ENCODE measurements at places on chromosomes 12 and 14.

- DNase-seq, result no peak
Observed at GRCh38 chr12:68791897-68792481, 16.0 kb upstream of the MDM2 start.

DNA sequence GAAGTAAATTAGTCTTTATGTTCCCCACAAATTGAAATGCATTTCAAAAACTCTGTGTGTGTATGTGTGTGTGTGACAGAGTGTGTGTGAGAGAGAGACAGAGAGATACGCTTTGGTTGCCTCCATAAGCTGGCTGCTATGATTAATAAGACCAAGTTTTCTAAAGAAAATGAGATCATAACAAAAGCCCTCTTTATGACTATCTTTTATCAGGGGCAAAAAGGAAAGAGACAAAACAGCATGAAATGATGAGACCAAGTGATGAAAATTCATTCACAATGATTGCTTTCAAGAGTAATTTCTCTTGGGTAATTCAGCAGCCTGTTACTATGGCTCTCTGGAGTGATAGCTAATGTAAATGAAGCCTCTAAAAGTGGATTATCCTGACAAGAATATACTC lies 277.6 kb upstream of the PLEKHG7 start:
- DNase-seq, result no peak

GRCh38 chr12:49974231-49974675 lies 1.5 kb downstream of the AQP6 start:
- no peak for DNase-seq

DNA sequence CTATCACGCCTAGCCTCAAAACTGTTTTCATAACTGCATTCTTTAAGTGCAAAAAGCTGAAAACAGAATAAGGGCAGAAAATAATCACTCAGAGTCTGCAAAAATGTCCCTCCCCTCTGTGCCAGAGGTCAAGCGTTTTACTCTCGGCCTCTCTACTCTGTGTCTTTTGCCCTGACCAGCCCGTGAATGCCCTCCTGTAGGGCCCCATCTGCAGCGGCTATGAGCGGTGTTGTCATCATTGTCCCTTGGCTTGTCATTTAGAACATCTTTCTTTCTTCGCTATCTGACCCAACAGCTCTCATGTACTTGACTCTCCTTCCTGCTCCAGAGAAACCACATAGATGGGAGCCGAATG lies 21.7 kb downstream of the ELK3 start:
- no peak for DNase-seq

DNA sequence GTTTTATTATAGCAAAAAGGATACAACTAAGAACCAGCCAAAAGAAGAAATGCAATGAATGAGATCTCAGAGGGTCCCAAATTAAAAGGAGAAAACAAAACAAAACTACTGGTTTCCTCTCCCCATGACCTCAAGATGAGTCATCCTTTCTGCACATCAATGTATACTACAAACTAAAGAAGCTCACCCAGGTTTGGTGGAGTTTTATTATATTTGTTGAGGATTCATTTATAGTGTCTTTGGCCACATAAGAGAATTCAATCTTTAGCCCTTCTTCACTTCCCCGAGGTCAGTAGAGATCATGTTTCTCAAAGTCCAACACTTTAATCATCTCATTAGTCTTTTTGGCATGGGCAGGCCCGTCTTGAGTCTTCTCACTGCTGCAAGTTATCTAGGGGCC lies 210.6 kb downstream of the SLC6A15 start:
- DNase-seq, result no peak

GRCh38 chr14:36684946-36685345 lies 23.3 kb downstream of the PAX9 start:
- no peak for DNase-seq

DNA sequence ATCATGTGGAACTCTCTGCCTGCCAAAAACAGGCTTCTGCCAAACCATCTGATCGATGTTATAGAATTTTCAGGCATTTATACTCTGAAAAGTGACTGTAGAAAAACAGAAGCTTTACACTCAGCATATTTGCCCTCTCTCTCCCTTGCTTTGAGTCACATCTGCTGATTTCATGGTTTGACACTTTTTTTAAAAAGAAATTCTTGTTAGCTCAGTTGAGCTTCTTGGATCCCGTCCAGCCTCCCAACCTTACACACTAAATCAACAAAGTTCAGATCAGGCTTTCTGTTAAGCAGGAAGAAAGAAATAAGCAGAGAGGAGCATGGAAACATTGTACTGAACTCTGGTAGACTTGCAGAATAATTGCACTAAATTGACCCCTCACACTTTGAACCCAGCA lies 193.6 kb upstream of the SEL1L start:
- DNase-seq, result no peak

GRCh38 chr12:304805-305204 lies 42.2 kb upstream of the SLC6A13 start:
- no peak for DNase-seq

DNA sequence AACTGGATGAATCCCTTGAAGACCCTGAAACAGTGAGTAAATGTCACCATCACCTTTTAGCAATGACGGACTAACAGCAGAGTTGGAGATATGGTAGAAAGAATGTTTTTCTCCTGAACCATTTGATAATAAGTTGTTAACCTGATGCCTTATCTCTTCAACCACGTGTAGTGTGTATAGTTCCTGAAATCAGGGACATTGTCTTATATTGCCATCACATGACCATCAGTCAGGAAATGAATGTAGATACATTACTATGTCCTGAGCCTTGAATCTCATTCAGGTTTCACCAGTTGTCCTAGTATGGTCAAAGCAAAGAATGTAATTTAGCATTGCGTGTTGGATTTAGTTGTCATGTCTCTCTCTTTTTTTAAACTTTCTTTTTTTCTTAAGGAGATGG lies 15.7 kb downstream of the ATP6V0A2 start:
- DNase-seq, result no peak
